Activated CD4-positive, alpha-beta T cell treated with anti-CD3 and anti-CD28 coated beads for 24 hours (primary cell): ENCODE measurements at places on chromosomes 1 and 21.

- no peak for DNase-seq
Measured at GRCh38 chr1:204975021-204975420, 68.0 kb upstream of the CNTN2 start.

DNA sequence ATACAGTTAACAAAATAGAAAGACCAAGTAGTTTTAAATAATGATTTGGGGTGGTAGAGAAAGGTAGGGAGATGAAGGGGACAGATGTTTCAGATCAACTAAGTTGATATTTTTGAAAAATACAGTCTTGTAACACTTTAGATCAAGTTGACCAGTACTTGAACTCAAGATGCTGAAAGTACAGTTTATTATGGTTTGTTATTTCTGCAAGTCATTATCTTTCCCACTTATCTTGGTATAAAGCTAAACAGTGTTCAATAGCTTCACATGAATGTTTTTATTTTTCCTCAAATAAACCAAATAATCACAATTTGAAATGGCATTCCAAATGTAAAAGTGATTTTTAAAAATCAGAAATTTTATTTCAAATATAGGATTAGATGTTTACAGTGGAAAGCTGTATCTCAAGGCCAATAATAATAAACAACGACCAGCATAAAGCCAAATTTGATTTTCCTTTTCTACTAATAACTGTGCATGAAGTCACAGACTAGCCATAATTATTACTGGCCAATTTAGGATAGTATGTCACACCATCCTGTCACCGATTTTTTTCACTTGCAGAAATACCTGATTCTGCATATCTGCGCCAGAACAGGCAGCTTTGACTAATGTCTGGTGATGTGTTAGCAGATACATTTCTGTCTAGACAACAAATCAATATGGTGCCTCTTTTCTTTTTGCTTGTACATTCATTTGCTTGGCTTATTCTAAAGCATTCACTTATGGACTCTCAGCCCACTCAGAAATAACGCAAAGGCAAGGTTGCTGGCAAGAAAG, 320.2 kb downstream of the TM2D1 start:
- DNase-seq, result no peak

GRCh38 chr1:47839433-47839760, 157.8 kb downstream of the TRABD2B start:
- no peak for DNase-seq

GRCh38 chr1:154609398-154610380, 1.7 kb upstream of the ADAR start:
- DNase-seq, result peak; percentile 36

- no peak for DNase-seq
Measured at GRCh38 chr1:19313961-19314882, 2.1 kb downstream of the SLC66A1 start.

DNA sequence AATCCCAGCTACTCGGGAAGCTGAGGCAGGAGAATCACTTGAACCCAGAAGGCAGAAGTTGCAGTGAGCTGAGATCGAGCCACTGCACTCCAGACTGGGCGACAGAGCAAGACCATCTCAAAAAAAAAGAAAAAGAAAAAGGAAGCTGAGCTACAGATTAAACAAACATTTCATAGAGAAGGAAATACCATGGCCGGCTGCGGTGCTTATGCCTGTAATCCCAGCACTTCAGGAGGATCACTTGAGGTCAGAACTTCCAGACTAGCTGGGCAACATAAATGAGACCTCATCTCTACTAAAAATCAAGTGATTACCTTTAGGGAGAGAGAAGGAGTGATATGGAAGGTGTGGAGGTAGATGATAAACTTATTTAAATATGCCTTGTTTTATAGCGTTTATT, 14.0 kb upstream of the CFAP126 start:
- no peak for DNase-seq

DNA sequence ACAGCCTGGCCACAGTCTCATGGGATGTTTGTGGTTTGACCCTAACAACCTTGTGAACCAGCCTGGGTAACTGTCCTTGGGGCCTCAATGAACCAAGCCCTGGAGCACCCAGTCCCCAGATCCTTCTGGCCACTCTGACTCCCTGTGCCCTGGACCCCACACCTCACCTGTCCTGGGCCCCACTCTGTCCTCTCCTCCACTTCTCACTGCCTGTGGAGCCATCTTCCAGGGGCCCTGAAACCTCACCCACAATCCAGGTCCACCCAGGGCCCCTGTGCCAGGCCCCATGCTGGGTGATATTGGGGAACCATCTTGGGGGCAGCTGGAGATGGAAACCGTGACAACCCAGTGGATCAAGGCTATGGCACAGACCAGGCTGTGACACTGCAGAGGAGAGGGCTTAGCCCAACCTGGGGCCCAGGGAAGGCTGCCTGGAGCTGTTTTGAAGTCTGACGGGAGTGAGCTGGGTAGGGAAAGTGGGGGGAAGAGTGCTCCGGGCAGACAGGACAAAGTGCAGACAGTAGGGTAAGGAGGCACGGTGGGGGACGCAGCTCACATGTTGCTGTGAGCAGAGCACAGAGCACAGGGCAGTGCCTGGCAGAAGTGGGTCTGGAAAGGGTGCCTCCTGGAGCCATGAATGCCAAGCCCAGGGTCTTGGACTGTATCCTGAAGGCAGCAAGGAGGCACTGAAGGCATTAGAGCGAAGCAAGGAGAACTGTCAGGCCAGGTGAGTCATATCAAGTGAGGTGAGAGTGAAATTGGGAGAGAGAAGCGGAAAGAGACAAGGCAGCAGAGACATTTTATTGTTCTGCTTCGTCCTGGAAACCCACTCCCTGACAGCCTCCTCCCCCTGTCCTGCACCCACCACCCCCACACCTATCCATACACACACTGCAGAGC, 12.1 kb upstream of the LRP8 start:
- DNase-seq, result no peak

DNA sequence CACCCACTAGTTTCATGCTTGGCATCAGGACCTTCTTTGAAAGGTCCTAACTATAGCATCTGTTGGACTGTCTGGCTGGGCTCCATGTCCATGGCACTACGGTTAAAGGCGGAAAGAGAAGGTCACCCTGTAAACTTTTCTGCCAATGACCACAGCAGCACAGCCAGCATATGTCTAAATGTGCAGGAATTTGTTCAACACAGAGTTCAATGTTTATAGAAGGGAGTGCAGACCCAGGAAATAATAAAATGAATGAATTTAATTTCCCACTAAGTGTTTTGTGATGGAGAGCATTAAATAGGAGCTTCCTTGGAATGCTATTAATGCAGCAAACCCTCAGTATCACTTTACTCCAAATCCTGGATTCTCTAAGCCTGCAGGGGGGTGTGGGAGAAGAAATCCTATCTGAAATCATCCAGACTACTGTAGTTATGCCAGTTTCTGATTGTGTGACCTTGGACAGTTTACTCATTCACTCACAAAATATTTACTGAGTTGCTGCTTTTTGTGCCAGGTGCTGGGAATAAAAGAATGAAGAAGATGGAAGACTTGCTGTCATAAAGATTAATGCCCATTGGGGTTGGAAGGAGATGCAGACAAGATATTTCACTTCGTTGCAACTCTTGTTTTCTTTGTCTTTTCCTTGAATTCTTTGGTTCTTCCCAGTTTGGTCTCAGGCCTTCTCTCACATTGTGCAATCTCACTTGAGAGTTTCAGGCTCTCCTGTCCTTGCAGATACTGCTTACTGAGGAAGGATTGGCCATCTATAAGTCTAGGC, 195.0 kb downstream of the ROR1 start:
- DNase-seq, result no peak

GRCh38 chr1:114135786-114136185, 17.9 kb downstream of the SYT6 start:
- DNase-seq, result no peak

GRCh38 chr1:21564521-21565095, 55.4 kb downstream of the ALPL start:
- DNase-seq, result no peak

DNA sequence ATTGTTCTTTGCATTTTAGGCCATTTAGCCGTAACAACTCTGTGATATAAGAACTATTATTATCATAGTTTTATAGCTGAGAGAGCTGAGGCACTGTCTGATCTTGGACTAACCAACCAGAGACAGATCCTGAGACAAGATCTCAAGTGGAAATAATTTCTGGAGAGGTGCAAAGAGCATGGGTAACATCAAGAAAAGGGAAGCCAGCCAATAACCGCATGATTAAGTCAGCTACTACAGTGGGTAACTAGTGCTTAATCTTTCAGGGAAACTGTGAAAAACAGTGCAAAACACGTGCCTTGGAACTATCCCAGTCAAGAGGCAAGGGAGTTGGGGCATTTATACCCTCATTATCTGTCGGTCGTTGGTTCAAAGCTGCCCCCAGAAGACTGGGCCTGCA, 105.8 kb downstream of the OMA1 start:
- no peak for DNase-seq

DNA sequence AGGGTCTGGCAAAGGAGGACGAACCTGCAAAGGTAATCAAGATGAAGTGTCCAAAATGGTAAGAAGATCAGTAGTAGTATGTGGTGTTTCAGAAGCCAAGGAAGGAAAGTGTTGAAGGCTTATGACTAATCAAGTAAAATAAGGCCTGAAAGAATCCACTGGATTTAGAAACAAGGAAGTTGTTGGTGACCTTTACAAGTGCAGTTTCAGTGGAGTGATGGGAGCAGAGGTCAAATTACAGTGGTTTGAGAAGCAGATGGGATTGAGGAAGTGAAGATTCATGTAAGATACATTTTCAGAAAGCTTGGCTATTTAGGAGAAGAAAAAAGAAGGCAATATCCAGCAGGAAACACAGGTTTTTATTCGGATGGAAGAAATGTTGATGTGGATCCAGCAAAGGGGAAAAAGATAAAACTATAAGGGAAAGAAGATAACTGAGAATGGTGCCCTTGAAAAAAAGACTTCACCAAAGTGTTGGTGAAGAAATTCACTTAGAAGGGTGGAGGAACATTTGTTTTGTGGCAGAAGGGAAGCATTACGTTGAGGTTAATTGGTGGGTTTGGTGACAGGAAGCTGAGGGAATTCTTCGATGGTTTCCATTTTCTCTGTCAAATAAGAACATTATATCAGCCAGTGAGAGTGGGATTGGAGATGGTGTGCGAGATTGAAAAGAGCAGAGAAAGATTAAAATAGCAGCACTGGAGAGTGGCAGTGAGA, 2.1 kb downstream of the ARMH1 start:
- no peak for DNase-seq

DNA sequence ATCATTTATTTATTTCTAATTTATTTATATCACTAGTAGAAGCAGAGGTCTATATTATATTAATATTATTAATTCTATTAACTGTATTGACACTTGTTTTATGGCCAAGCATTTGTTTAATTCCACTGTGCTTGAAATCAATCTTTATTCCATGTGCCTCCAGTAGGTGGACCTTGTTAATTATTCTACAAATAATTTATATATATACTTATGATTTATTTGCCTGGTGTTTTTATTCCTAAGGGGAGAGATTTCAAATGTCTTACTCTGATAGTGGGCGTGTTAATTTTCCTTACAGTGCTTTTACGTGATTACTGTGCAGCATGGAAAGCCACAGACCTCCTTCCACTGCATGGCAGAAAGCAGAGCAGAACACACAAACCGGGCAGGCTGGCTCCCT, 17.5 kb upstream of the OR6N2 start:
- DNase-seq, result no peak

DNA sequence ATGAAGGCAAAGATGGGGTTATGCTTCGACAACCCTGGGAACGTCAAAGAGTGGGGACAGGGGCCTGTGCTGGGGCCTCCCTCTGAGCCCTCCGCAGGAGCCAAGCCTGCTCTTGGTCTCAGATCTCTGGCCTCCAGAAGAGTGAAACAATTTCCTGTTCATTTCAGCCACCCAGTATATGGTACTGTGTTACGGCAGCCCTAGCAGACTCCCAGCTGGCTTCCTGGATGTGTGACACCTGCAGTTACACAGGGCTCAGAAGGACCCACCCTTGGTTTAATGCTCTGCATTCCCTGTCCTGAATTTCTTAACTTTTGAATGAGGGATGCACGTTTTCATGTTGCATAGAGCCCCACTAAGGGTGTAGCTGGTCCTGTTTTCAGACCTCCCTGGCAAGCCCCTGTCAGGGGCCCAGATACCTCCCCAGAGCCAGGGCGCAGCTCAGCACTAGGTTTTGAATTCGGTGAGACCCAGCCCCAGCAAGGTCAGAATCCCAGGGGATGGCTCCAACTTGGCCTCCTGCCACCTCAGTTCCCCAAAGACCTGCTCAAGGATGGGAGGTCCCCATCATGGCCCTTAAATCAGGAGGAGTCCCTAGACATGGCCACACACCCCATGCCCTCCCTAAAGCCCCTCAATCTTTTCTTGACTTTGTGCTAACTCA, 79.0 kb upstream of the IFFO2 start:
- DNase-seq, result no peak

GRCh38 chr1:234173968-234174367, 199.3 kb upstream of the COA6 start:
- no peak for DNase-seq
